ENCODE measurements at places on chromosomes 2 and 18.

DNA sequence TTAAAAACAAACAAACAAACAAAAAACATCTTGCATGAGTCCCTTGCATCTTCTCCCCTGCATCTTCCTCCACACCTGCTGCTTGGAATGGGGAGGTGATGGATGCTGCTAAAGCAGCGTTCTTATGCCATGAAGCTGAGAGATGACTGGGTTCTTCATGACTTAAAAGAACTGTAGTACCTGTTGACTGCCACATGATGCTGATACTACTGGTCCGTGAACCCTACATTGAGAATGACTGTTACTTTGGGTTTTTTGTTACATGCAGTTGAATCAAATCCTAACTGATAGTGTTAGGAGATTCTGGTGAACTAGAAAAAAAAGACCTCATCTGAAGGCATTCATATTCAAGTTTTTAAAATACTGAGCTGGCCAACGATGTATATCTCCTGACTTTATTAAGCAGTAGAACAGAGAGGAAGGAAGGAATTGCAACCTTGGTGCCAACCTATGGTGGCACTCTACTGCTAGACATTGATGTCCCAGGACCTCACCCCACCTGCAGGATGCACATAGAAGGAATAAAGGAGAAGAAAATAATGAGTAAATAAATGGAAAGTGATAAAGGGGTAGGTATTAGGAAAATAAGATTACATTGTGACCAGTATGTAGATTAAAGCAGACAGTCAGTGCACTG, 63.2 kb upstream of the SPAG16 start:
- peak; percentile 54 for ATAC-seq

GRCh38 chr2:241854342-241855244, 4.1 kb downstream of the PDCD1 start:
- no peak for ATAC-seq

DNA sequence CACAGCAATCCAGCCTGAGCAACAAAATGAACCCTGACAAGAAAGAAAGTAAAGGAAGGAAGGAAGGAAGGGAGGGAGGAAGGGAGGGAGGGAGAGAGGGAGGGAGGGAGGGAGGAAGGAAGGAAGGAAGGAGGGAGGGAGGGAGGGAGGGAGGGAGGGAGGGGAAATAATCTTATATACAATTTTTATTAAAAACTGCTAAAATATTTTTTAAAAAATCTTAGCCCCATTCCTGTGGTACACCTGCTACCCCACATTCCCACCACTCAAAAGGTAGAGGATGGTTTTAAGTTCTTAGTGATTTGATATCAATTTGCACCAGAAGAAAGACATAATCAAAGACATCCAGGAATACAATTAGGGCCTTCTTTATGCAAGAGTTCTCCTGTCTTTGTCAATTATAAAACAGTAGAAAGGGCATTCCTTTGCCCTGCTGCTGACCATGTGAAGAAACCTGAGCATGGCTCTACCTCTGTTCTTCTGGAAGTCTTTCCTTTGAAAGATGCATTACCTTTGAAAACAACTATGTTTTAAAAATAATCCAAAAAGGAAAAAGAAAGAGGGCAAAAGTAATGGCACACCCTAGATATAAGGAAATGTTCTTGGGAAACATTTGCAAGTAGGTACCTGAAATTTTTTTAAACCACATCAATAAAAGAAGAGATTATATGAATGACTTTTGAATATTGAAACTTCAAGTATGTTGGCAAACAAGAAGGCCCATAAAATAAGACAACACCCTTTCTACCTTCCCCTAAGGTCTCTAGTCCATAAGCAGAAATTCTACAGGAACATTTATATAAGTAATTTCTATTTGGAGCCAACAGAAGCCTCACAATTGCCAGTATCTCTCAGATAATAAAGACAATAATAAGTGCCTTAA, 33.7 kb upstream of the ACVR2A start:
- no peak for ATAC-seq

GRCh38 chr2:135952891-135953290, 32.5 kb downstream of the DARS1 start:
- no peak for ATAC-seq

DNA sequence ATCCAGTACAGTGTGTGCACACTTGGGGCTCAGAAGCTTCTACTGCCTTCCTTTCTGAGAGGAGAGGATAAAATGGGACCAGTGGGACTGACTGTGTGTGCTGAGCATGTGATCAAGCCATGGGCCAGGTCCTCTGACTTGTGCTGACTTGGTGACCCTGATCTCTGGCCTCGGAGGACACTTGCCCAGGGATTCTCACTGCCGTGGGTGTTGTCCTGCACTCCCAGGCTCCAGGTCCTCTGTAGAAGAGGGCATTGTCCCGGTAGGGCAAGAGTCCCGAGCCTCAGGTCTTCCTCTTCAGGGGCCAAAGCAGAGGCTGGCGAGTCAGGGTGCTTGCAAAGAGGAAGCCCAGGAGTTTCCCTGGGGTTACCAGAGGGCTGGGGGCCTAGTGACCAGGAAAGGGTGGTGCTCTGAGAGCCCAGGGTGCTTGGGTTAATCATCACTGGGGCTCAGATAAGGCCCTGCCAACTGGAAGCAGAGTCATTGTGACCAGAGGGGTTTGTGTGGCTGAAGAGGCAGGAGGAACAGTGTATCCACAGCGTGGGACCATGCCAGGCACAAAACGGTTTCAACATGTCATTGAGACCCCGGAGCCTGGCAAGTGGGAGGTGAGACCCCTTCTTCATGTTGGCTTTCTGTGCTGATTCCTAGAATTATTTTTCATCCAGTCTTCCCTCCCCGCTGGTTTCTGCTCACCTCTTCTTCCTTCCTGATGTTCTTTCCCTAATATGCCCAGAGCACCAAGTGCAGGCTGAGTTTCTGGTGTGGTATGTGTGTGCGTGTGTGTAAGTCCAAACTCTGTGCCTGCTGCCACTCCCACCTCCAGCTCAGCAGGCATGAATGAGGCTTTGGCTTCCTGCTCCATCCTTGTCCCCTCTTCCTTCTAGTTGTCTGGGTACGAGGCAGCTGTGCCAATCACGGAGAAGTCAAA, at the start of gene GCKR:
TSS of gene GCKR (plus strand) at position 483 of the 931 bp plus-strand sequence. CDS start at position 549, 66 bp downstream.
- ATAC-seq = no peak

- ATAC-seq = no peak
Observed at GRCh38 chr2:25311865-25312575, 29.7 kb downstream of the DNMT3A start.

DNA sequence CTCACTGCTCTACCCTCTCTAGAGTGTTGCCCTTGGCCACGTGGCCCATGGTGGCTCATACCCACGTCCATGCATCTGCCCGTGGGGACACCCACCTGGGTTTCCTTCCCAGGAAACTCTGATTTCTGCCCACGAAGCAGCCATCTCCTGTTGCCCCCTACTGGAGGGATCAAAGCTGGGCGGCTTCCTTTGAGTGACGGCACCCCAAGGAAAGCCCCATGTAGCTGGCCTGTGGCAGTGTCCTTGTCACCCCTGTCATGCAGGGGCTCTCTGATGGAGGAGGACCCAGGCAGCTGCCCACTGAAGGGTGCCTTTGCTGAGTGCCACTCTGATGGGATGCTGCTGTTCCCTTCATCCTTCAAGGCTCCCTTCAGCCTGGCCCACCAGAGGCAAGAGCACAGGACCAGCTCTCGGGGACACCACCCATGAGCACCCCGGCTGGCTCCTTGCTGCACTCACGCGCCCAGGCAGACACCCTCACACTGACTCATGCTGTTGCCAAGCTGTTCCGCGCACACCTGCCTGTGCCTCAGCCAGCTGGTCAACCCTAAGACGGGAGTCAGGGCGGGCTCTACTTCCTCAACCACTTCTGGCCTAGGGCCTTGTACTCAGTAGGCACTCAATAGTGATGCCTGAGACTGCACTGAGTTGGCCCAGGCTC, 101.1 kb downstream of the CTIF start:
- no peak for ATAC-seq

Measured in stimulated activated memory B cell treated with anti-CD40 and anti-IgM and Interleukin-4, amounts not matched to agents 10 μg/mL and 1 μg/mL and 100 μg/mL, for 72 hours (primary cell).